ENCODE measurements at places on chromosomes 5 and 9.

DNA sequence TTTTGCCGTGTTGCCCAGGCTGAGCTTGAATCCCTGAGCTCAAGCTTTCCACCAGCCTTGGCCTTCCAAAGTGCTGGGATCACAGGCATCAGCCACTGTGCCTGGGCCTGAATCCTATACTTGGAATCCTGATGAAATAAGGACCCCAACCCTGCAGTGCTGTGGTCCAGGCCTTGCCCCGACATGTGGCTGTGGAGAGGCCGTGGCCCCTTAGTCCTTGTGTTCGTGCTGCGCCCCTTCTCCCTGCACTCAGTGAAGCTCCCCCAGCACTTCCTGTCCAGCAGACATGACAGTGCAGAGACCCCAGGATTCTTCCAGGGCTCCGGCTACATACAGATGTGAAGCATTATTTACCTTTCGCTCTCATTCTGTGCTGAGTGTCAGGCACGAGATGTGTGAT is 52.9 kb downstream of the EHMT1 start:
- DNase-seq: no peak

DNA sequence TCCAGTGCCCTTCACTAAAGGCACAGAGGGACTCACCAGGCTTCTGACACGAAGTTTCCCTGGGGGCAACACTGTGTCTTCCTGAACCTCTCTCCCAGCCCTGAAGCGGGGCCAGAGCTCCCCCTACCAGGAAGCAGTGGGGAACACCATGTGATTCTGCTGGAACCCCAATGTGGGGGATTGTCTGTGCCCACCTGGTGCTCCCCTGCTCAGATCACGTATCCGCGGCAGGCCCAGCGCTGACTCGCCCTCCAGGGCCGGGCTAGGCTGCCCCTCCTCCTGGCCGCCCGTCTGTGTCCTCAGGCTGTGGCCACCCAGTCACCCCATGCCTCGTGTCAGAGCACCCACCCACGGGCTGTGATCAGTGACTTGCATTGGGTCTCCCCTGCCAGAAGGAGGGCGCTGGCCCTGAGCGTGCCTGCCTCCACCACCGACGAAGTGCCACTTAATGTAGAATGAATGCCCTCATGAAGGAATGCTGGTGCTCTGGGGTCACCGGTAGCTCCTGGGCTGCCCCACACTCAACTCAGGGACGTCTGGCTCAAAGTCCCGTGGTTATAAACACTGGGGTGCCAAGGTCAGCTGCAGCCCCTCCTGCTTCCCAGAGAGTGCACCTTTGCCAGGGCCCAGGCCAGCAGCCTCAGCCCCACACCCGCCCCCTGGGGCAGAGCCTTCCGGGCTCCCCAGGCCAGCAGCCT is 22.1 kb downstream of the SARDH start:
- no peak for DNase-seq

GRCh38 chr5:32443541-32444430 is 754 bp downstream of the ZFR start:
- peak; percentile 6 for DNase-seq

DNA sequence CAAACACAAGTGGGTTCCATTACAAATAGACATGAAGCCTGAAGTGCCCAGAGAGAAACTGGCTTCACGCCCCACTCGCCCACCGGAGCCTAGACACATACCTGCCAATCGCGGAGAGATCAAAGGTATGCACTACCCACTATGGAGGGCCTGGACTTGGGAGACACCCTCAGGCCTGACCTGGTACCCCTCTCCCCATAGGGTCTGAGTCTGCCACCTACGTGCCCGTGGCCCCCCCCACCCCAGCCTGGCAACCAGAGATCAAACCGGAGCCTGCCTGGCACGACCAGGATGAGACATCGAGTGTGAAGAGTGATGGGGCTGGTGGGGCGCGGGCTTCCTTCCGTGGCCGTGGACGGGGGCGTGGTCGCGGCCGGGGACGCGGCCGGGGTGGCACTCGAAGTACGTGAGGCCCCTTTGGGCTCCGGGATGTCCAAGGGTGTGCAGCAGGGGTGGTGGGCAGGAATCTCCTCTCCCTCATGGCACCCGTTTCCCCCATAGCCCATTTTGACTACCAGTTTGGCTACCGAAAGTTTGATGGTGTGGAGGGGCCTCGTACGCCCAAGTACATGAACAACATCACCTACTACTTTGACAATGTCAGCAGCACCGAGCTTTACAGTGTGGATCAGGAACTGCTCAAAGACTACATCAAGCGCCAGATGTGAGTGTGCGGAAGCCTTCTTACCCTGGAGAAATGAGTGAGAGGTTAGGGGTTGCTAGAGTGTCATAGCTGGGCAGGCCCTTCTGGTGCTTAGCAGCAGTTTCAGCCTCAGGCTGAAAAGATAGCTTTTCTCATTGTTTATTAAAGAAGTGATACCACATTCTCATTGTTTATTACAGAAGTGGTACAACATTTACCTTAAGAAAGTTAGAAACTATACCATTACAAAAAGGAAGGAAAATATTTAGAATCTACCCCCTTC is 38.7 kb downstream of the LARP1 start:
- no peak for DNase-seq

GRCh38 chr9:124522121-124523098 is 15.2 kb upstream of the NR5A1 start:
- no peak for DNase-seq

- DNase-seq: no peak
Observed at GRCh38 chr5:105836268-105836667, 1834.5 kb downstream of the EFNA5 start.

GRCh38 chr5:123881759-123882244 is 369.8 kb downstream of the CSNK1G3 start:
- DNase-seq: no peak

GRCh38 chr5:65961633-65962032 is 35.3 kb downstream of the ERBIN start:
- DNase-seq: no peak

DNA sequence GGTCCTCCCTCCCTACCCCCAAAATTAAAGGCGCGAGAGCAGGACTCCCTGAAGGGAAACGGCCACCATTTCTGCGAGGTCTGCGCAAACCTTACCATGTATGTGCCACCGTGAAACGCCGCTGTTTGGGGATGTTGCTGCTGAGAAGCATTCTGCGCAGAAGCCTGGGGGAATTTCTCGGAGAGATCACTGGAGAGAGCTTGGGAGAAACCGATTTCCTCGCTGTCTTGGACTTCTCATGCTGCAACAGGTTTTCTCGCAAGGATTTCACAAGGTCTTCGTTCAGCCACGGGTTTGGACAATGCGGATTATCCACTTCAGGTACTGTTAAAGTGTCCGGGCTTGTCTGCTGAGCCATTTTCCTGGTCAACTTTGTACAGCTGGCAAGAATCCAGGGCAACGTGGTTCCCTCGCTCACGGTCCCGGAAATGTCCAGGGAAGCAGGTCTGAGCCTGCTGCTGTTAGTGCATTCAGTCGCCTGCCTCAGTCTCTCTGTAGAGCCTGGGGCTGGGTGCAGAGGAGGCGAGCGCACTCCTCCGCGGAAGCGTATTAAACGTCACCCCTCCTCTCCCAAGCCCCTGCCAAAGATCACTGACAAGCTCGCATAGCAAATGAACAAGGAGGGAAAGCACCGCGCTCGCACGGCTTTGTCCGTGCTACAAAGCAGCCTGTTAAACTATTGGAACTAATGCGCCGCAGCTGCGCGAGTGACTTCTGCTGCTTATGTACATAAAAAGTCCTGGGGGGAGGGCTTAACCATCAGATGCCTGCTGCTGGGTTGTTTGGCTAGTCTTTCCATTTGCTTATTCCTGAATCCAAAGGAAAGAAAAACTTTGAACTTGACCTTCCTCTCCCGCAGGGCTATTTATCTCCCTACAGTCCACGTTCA is 125.1 kb downstream of the PDE4D start:
- DNase-seq: no peak

GRCh38 chr9:124303762-124304161 is 46.0 kb downstream of the NEK6 start:
- DNase-seq: no peak

Data from stimulated activated CD4-positive, alpha-beta T cell treated with anti-CD3 and anti-CD28 coated beads, TNF-alpha, amount 100 ng/mL, for 1 hour (primary cell).